T-cell (primary cell): ENCODE measurements at places on chromosomes 7 and 10.
A peak's percentile ranks its signal among the peaks of the same experiment; 100 is the strongest.

DNA sequence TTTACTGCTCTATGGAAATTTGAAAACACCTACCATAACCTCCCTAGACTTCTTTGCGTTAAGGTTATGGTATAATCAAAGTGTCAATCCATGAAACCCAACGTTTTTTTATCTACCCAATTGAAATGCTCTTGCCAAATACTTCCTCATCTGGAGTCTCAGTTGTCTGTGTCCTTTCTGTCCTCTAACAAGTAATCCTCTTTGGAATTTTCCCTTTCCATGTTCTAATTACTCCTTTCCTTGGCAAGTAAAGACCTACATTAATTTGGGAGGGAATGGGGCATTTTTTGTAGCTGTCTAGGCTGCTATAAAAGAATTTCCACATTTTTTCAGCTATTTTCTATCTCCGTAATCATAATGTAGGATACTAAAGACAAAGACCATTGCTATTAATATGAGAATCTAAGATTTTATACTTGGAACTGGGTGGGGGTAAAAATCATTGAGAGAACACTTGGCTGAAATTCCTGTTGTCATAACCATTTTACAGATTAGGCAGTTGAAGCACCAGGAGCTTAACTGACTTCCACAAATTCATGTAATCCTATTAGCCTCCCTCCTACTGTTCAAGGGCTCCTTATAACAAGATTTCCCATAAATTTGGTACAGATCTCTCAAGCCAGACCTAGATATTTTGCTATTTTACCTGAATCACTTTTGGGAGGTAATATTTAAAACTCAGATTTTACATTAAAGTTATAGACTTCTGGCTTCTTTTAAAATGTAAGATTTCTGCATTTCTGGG lies 1307.6 kb downstream of the XPNPEP1 start:
- DNase-seq, result no peak

GRCh38 chr7:27587429-27587828 lies 75.3 kb downstream of the HIBADH start:
- DNase-seq, result no peak

DNA sequence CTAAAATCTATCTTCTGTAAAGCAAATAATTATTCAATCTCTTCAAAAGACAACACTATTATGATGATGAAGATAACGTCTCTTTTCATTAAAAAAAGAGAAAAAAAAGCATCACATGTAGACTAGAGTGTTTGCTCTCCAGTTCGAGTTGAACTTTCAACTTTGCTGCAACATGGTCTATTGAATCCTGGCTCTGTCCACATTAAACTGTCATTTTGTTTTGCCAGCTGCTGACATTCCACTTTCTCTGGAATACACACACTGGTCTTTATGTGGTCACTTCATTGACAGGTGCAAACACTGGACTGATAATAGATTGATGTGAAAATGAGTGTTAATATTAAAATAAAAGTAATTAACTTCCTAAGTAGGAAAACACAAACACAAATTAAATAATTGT lies 61.7 kb downstream of the PTF1A start:
- no peak for DNase-seq

DNA sequence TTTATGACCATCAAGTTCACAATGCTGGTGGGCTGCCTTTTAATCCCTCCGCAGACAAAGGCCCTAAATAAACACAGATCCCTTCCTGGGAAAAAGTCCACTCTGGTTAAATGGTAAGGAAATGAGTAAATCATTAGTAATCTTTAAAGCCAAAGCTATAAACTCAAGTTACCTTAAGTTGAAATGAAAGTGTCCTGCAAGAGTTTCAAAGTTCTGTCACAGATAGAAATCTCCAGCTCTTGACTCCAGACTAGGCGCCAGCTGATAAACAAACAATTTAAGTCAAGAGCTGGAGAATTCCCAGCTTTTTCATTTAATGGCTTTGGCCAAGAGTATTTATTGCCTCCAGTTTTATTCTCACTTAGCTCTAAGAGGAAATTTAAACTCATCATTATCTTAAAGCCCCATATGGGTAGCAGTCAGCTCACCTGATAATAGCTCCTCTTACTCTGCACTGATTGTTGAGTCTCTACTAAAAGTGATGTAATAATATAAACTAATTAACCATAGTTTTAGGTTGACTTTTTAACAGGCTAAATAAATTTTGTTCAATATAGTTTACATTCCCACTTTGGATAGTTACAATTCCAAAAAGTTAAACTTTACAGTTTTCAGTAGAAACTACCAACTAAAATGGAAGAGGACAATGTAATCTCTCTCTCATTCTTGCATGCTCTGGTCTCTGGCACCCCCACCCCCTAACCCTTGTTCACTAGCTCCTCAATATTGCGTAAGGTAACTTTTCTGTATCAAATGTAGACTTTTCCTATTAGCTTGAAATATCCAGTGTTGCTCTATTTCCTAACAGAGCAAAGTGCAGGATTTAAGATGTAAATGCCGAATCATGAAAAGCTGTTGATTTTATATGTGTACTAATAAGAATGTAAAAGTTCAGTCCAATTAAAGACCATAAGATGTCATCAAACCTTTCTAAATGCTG lies 56.1 kb downstream of the HIBADH start:
- no peak for DNase-seq

DNA sequence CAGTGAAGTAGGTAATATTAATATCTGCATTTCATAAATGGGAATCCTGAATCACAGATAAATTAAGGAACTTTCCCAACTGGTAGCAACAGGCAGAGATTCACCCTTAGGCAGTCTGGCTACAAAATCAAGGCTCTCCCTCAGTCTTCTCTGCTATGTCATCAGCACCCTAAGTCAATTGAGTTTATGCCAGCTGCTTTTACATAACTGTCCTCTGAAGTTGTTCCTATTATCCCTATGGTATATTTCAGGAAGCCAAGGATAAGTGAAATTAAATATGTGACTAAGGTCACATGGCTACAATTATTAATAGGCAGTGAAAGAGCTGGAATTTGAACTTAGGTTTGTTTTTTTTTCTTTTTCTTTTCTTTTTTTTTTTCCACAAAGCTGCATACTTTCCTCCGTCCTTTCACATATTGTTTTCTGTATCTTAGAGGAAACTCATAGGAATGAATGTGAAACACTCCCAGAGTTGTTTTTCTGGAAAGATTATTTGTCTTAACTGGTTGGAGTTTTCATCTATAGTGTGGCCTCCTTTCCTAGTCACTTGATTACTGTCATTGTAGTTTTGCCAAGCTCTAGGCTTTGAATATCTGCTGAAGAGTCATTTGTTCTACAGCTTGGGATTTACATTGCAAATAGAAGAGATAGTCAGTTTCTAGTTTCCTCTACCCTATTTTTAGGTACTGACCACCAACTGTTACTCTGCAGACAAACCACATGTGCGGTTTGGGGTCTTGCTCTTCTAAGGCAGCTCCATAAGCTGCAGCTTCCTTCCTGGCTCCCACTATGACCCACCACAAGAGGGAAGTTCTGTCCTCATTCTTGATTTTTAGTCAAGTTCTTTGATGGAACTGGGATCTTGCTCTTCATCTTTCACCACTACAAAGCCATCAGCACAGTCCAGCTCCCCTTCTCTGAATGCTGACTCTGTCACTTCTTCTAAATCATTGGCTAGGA lies 338.0 kb upstream of the KIAA1217 start:
- DNase-seq, result no peak

- peak; percentile 39 for DNase-seq
Observed at GRCh38 chr7:98420966-98421612, 20.2 kb upstream of the BAIAP2L1 start.

DNA sequence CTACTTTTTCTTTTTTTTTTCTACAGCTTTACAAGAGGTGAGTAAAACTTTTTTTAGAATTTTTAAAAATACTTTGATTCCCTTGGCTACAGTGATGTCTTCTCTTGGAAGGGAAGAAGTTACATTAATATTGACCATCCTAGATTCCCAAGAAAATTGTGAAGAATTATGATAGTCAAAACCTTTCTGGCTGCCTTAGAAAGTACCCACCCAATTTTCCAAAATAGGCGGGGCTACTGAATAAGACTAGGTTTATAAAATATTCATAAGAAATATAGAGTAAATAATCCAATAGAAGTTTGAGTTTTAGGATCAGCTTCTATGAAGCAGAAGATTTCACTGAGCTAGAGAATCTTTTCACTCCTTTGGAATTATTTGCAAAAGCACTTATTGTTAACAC lies 3.0 kb downstream of the COL1A2 start:
- DNase-seq, result no peak

GRCh38 chr7:18063149-18063901 lies 35.7 kb upstream of the PRPS1L1 start:
- DNase-seq, result no peak
